ENCODE measurements at places on chromosomes 5 and 9.

- DNase-seq: no peak
Measured at GRCh38 chr9:125549891-125550885, 156.8 kb downstream of the MAPKAP1 start.

GRCh38 chr5:54524704-54525103 is 7.1 kb downstream of the SNX18 start:
- DNase-seq: no peak

- DNase-seq: no peak
Measured at GRCh38 chr9:505741-506059, 291.0 kb downstream of the DOCK8 start.

DNA sequence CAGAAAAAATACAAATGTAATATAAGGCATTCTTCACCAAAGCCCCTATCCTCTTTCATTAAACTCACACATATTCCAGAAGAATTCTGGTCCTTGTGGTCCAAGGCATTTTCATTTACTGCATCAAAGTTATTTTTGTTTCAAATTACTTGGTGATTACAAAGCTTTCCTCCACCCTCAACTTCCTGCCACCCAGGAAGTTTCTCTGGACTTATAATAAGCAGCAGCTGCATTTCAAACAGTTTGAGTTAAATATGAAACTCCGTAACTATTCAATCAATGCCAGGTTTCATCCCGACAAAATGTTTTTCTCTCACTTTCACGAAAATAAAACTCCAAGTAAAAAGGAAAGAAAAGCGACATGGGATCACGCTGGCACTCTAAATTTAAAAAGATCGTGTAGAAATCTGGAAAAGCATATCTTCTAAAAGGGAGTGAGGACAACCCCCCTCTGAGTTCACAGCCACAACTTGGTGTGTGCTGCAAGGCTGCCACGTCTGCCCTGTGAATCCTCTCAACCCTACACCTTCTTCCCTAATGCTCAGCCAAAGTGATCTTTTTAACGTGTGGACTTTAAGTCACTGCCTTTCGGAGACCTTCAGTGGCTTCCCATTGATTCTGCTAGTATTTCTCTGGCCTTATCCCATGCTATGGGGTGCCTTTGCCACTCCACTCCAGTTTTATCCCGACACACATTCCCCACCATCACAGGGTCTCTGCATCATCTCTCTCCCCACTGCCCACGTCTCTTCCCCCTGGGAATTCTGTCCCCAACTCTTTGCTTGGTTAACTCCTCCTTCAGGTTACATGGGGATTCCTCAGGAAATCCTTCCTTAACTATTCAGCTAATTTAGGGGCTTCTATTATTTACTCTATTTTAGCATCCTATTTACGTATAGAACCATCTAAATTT is 91.1 kb upstream of the CER1 start:
- DNase-seq: no peak

GRCh38 chr9:107683566-107683965 is 194.0 kb upstream of the KLF4 start:
- DNase-seq: no peak

DNA sequence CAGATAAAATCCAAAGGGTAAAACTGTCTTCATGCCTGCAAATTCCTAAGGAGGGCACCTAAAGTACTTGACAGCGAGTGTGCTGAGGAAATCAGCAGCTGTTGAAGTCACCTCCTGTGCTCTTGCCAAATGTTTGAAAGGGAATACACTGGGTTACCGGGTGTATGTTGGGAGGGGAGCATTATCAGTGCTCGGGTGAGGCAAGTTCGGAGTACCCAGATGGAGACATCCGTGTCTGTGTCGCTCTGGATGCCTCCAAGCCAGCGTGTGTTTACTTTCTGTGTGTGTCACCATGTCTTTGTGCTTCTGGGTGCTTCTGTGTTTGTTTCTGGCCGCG is 727 bp upstream of the ADRB2 start:
- no peak for DNase-seq

DNA sequence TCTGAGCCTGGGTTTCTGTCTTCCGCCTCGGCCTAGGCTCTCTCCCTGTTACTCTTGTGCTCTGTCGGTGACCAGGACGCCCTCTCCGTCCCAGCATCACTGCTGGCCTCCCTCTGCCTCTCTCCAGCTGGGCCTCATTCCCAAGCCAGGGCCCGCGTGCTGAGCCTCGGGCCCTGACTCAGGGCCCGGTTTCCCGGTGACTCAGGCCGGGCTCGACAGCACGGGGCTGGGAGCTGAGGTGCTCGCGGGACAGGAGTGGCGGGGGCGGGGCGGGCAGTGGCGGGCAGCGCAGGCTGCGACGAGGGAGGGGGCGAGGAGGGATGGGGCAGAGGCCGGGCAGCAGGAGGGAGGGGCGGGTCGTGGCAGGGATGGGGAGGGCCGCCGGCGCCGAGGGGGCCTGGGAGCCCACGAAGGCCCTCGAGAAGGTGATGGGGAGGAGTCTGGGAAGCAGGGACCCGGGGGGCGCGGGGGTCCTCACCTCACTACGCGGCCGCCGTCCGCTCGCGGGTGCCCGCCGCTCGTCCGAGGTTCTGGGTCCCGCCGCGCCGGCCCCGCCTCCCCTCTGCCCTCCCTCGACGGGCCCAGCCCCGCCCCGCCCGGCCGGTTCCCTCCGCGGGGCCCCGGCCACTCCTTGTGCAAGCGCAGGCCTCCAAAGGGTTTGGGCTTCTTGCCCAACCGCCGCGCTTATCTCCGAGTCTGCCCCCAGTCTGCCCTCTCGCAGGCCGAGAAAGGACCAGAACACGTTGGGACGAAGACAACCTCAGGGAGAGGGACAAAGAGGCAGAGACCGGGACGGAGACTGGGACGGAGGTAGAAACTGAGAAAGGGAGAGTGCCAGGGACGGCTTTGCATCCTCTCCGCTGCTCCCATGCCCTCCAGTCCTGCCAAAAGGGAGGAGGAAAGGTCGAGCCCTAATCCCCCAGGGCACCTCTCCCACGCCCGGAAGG is at the start of gene ARAP3:
Gene ARAP3, minus strand, starts transcription at position 536 of the 947 bp plus-strand sequence. CDS start 1,744 bp downstream, outside the sequence.
- DNase-seq: peak; percentile 22

DNA sequence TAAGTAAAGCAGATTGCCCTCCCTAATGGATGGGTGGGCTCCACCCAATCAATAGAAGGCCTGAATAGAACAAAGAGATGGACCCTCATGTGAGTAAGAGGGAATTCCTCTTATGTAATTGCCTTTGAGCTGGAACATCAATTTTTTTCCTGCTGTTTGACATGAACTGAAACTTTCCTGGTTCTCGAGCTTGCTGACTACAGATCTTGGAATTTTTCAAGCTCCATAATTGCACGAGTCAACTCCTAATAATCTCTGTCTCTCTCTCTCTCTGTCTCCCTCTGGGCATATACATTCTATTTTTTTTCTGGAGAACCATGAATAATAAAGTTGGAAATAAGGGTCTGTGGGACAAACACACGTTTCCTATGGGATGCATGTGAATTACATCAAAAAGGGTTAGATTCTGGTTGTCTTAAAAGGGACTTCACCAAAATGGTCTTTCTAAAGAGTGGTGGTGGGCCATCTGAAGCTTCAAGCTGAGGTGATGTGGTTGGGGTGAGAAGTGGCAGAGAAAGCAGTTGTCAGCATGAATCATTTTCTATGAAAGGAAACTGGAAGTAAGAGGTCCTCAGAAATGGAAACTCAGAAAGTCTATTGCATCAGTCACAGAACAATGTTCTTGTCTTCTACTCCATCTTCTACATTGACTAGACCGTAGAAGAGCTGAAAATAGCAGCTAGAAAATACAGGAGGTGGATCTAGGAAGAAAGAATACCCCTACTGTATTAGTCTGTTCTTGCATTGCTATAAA is 47.0 kb upstream of the HOMER1 start:
- no peak for DNase-seq

DNA sequence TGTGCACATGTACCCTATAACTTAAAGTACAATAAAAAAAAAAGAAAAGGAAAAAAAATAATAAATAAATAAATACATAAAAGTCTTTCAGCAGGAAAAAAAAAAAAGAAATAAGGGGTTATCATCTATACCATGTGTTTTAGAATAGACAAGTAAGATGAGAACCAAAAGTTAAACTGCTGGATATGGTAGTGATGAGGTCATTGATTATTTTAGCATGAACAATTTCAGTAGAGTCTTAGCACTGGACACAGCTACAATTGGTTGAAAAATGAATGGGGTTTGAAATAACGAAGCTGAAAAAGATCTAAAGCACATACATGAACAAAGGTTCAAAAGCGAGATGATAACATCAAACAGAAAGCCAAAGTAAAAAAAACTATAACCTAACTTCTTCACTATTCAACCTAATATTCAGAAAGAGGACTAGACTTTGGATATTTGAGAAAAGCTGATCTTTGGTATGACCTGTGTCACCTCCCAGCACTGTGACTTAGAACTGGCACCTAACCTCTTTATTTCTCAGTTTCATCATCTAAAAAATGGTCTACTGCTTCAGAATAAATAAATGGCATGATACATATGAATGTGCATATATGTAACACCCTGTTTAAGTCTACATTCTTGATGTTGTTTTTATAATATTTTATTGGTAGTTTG is 133.3 kb downstream of the RAB3C start:
- no peak for DNase-seq

DNA sequence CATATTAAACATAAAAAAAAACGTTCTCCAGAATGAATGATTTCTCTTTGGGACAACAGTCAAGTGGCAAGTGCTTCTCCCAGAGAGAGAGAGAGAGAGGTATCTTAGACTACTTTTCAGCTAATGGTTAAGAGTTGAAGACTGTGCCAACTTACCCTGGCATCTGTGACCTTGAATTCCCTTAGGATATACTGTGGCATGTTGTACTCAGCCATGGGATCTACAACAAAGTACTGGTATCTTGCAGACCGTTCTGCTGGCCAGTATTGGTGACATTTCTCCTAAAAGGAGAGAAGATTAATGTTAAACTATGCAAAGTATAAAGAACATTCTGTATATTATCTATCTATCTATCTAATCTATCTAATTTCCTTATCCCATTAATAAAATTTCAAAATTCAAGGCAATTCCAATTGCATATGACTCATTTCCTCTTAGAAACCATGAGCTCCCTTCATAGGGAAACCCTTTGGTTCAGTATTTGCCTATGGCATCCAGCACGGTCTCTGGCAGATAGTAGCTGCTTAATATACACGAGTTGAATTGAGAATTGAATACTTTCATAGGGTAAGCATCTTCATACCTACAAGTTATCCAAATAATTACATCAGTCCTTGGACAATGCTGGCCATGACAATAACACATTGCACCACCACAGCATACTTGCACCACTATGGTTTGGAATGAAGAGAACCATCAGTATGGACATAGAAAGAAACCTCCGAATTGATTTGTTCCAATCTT is 539.4 kb upstream of the DMAC1 start:
- no peak for DNase-seq

DNA sequence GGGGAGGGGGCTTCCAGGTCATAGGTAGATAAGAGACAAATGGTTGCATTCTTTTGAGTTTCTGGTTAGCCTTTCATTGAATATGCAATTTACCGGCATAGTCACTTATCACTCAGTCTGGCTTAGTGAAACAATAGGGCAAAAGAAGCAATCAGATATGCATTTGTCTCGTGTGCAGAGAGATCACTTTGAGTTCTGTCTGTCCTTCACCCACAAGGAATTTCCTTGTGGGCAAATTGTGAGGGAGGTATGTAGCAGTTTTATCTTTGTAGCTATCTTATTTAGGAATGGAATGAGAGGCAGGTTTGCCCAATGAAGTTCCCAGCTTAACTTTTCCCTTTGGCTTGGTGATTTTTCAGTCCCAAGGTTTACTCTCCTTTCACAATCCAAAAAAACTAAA is 116.1 kb downstream of the TUSC1 start:
- DNase-seq: no peak
